Activated T-helper 2 cell treated with anti-CD3 and anti-CD28 coated beads, Interferon-gamma antibody, Interleukin-2, Interleukin-4, amounts not matched to agents 10 μg/mL and 5 μg/mL and 100 μg/mL, durations not matched to agents 14 hours and 24 hours and 36 hours (primary cell): ENCODE measurements at places on chromosomes 1 and 21. TPM values are rescaled to one million over a fixed set of nuclear protein-coding genes. Genes with fewer than 3 reads are reported as not detected.

DNA sequence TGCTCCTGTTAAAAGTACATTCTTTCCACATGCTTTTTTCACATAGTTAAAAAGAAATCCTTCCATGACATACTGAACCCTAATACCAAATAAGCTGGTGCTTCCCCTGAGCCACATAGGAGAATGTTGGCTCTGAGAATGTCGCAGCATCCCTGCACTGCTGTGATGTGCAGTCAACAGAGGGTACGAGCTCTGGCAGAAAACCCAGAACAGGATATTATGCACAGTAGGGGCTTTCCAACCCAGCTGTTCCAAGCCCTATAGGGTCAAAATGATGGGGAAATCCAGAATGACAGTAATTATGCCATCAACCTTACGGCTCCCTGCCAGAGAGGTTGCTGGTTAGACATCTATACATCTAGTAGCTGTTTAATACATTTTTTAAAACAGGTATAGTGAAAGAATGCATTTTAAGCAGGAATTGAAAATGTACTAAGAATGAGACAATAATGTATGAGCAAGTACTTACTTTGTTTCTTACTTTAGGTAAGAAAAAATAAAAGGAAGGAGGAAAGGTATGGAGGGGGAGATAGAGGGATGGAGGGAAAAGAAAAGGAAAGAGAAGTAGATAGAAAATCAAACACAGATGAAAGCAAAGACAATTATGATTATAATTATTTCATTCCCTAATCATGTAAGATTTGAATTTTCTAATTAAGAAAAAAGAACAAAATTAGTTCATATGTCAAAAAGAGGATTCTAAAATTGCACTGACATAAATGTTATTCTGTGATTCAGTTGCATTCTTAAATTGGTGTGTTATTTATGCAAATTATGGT, 126.0 kb downstream of the NR5A2 start:
- no peaks in the 10 kb centered on the region for H3K27me3 ChIP-seq
- peaks cover 6% of the 10 kb centered on the region for H3K36me3 ChIP-seq
- peak overlapping the region; percentile 69 for H3K4me3 ChIP-seq

DNA sequence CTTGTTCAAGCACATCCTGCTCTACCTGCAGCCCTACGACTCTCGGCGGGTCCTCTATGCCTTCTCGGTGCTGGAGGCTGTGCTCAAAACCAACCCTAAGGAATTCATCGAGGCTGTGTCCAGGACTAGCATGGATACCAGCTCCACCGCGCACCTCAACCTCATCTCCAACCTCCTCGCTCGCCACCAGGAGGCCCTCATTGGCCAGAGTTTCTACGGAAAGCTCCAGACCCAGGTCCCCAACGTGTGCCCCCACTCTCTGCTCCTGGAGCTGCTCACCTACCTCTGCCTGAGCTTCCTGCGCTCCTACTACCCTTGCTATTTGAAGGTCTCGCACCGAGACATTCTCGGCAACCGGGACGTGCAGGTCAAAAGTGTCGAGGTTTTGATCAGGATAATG, 74.3 kb upstream of the MORC3 start:
- no peak overlapping the region for H3K4me3 ChIP-seq
- H3K36me3 ChIP-seq = peaks cover 27% of the 10 kb centered on the region
- H3K27me3 ChIP-seq = no peaks in the 10 kb centered on the region
- peaks cover 8% of the 10 kb centered on the region for H3K4me1 ChIP-seq

- H3K27ac ChIP-seq = no peak overlapping the region
- no peak overlapping the region for H3K4me3 ChIP-seq
- peaks cover 35% of the 10 kb centered on the region for H3K27me3 ChIP-seq
- H3K4me1 ChIP-seq = no peaks in the 10 kb centered on the region
These were observed 14.7 kb upstream of the AHCYL1 start for GRCh38 chr1:109969907-109970306.

GRCh38 chr1:210144736-210145135, 87.9 kb upstream of the SERTAD4 start:
- no peak overlapping the region for H3K27ac ChIP-seq
- no peak overlapping the region for H3K4me3 ChIP-seq
- no peaks in the 10 kb centered on the region for H3K36me3 ChIP-seq
- H3K4me1 ChIP-seq = no peaks in the 10 kb centered on the region
- no peak for DNase-seq

GRCh38 chr1:53084589-53084971, 22.6 kb downstream of the PODN start:
- no peak overlapping the region for H3K27ac ChIP-seq
- no peaks in the 10 kb centered on the region for H3K27me3 ChIP-seq
- DNase-seq = no peak
- no peaks in the 10 kb centered on the region for H3K4me1 ChIP-seq

GRCh38 chr1:234932511-234933430, 195.9 kb downstream of the TOMM20 start:
- peaks cover 62% of the 10 kb centered on the region for H3K4me1 ChIP-seq
- no peak overlapping the region for H3K4me3 ChIP-seq
- no peaks in the 10 kb centered on the region for H3K36me3 ChIP-seq
- H3K27me3 ChIP-seq = no peaks in the 10 kb centered on the region
- H3K27ac ChIP-seq = peak overlapping the region; percentile 82
- DNase-seq = no peak

Gene DDR2
- total RNA-seq = 0.80 and 1.1 TPM in 2 replicates

Gene OR2T33
- not detected in 2 replicates for total RNA-seq
